ENCODE measurements at places on chromosomes 5 and 9. TPM values are rescaled to one million over a fixed set of nuclear protein-coding genes. Genes with fewer than 3 reads are reported as not detected.

GRCh38 chr5:155015239-155015638 is 1.7 kb downstream of the KIF4B start:
- DNase-seq: no peak

GRCh38 chr5:55236800-55237199 is 3.4 kb upstream of the CCNO start:
- DNase-seq: no peak

- peak; percentile 15 for DNase-seq
These were observed 106.5 kb downstream of the EPB41L4A start for GRCh38 chr5:112312295-112313275.

GRCh38 chr5:76938177-76938576 is 14.7 kb upstream of the CRHBP start:
- DNase-seq: no peak

DNA sequence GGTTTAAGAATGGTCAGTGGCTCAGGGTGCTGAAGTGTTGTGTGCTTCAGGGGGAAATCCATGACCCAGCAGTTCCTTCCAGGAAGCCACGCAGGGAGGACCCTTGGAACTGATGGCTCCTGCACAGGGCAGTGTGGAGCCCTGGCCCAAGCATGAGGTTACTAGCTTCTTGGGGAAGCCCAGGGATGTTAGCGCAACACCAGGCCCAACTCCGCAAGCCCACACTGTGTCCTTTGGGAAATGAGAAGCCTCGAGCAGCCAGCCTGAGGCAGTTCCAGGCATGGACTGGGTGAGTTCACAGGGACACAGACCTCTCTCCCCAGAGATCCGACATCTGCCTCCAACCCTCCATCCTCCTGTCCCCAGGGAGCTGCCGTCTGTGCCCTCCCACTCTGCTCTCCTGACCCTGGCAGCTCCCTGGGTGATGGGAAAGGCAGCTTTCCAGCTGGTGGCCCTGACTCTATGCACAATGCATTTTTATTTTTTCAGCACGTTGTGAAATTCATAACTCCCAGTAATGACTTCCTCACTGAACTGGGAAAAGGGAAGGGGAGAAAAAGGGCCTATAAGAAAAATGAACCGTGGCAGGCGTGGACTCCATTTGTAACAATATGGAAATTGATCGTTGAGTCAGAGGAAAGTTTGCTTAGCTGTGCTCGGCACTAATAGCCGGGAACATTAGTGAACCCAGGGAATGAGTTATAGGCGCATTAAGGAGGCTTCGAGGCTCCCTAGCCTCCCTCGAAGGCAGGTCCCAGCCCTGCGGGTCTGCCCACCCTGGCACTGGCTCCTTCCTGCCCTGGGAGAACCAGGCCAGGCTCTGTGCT is 34.1 kb downstream of the LMX1B start:
- no peak for DNase-seq

DNA sequence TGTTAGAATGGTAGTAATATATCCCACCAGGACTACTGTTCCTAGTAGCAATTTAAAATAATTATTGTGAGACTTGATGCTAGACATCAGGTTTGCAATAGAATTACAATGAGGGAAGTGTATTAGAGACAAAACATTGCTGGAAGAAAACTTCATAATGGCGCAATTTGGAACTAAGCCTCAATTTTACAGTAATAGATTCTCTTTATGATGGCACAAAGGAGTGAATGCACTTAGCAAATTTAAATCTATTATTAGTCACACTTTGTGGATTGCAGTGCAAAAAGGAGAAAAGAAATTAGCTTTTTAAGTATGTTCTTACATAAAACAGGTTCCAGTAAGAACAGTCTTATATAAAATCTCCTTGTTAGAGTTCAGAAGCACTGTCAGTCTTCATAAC is 358.3 kb downstream of the KIAA0825 start:
- no peak for DNase-seq

The PCDHGB2 gene
- total RNA-seq: 0.88 TPM

- DNase-seq: no peak
These were observed 31.0 kb downstream of the TMEM252 start for GRCh38 chr9:68509689-68510088.

- no peak for DNase-seq
These were observed 127.8 kb upstream of the DHFR start for GRCh38 chr5:80782626-80783025.

The PRRT1B gene
- not detected for total RNA-seq

The TPD52L3 gene
- not detected for total RNA-seq

The ANKRD33B gene
- 3.1 TPM for total RNA-seq

DNA sequence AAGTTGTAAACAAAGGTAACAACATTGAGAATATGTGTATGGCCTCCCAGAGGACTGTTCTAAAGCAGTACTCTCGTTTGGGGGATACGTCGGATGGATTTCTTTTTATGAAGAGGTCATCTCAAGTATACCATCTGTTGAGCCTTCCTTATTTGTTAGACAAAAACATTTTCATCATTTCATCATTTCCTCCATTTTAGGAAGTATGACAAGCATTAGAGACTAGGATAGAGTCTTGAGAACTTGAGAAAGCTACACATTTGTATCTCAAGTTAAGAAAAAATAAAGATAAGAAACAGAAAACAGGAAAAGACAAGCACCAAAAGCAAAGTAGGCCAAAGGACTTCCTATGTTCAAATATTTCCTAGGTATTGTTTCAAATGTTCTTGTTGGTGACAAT is 307.0 kb downstream of the EFNA5 start:
- DNase-seq: no peak

The OTULINL gene
- total RNA-seq: not detected

DNA sequence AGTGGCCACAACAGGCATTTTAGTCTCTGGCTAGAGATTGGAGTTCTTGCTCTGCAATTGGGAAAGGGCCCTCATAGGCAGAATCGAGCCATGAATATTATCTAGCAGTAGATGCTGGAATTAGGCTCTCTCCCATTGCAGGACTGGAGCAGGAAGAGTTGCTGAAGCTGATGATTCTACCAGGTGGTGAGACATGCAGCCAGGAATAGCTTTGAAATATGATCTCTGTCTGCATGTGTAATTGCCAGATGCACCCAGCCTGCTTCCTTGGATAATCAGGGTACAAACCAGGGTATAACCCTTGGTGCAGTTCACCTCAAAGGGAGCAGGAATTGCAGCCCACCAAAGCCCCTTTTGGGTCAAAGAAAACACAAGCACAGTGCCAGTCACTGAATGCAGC is 211.4 kb upstream of the FTMT start:
- no peak for DNase-seq

DNA sequence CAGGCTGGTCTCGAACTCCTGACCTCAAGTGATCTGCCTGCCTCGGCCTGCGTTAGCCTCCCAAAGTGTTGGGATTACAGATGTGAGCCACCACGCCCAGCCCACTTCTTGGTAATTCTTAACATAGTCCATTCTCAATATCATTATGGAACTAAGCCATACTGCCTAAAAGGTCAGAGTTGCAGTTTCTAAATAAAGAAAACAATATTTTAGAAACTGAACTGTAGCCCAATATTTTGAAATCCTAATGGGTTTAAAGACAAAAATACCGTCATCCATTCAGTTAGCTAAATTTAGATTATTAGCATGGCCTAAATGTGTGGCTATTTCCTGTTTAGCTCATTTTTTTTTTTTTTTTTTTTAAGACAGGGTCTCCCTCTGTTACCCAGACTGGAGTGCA is 99.5 kb downstream of the USP20 start:
- no peak for DNase-seq

DNA sequence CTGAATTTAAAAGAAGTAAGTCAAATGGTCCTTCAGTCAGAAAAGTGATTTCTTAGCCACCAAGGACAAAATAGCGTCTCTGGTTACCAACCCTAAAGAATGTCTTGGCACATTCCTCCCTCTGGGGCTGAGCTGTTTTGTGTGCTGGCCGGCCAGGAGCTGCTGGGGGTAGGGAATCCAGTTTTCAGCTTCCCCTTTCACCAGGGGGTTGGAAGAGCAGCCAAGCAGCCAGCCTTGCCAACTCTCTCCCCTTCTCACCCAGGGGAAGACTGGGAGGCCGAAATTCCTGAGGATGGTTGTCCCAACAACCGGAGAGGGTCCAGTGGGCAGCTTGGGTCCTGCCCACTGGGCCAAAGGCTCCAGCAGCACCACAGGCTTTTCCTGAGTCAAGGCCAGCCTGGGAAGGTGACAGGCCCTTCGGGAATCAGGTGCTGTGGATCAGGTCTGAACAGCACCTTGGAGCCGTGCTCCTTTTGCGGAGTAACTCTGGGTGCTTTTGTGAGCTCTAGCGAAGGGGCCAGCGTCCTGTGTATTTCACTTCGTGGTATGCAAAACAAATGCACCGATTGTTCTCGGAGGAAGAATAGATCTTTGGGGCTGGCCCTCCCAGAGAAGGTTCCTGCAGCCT is 4.2 kb downstream of the WWC1 start:
- DNase-seq: peak; percentile 76

DNA sequence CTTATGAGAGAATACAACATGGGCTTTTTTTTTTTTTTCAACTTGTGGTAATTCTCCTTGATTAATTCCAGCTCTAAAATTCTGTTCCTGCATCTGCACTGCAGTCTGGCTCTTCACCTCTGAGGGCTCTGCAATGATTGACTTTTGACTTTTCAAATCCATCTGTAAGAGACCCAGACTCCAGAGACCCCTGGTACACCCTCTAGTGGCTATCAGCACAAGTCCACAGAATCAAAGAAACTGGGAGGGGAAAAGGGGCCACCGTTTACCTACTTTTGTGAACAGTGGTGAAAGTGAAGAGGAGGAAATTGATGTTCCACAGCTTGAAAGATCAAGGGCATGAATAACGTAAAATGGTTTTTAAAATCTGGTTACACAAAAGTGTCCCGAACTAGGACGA is 151.6 kb downstream of the SLIT3 start:
- no peak for DNase-seq

The PCDHA9 gene
- total RNA-seq: 0.25 TPM

GRCh38 chr5:167796672-167797071 is 494.8 kb upstream of the WWC1 start:
- no peak for DNase-seq

The IRX1 gene
- total RNA-seq: 13.8 TPM

- DNase-seq: no peak
These were observed 72.5 kb upstream of the UBTD2 start for GRCh38 chr5:172356047-172356446.

GRCh38 chr5:179867476-179867875 is 8.9 kb upstream of the MRNIP start:
- no peak for DNase-seq

DNA sequence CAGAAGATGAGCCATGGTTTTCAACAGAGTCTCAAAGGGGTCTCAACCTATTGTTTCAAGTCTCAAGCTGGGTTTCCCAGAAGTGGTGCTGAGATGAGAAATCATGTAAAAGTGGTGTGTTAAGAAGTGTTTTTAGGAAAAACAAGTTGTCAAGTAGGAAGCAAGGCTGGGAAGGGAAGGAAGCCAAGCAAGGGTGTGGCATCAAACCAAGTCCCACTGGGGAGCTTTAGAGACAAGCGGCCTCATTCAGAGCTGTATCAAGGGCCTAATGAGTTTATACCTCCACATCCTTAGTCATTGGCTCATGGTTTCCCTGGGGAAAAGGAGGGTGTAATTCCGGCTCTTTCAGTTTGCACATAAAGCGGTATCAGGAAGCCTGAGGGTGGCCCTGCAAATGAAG is 26.4 kb upstream of the GABRB2 start:
- DNase-seq: no peak

The TMOD1 gene
- total RNA-seq: 0.26 TPM

The IPO11 gene
- total RNA-seq: 36.6 TPM

- no peak for DNase-seq
These were observed 24.4 kb downstream of the WDR36 start for GRCh38 chr5:111116550-111116949.
